RPMI7951 (cell line): ENCODE measurements at places on chromosomes 5 and 9. TPM values are rescaled to one million over a fixed set of nuclear protein-coding genes. Genes with fewer than 3 reads are reported as not detected.
A peak's percentile ranks its signal among the peaks of the same experiment; 100 is the strongest.

Gene FAM200C
- total RNA-seq: 7.4 and 8.3 TPM in 2 replicates

Gene CLTA
- 275 and 288 TPM in 2 replicates for total RNA-seq

Gene CDKN2B
- 8.3 and 9.5 TPM in 2 replicates for total RNA-seq

Gene FST
- 1.2 and 1.6 TPM in 2 replicates for total RNA-seq

Gene MYO10
- 16.5 and 17.2 TPM in 2 replicates for total RNA-seq

Gene GPR150
- 0.10 TPM in 1 of 2 replicates, not detected in the other for total RNA-seq

GRCh38 chr9:135567311-135567710, 5.8 kb downstream of the PAEP start:
- DNase-seq: no peak

- DNase-seq: no peak
These were observed 384 bp upstream of the MRPS2 start for GRCh38 chr9:135500071-135500524.

GRCh38 chr5:17816944-17817343, 182.7 kb downstream of the TAF11L14 start:
- no peak for DNase-seq

- no peak for DNase-seq
These were observed 128.3 kb downstream of the MLLT3 start for GRCh38 chr9:20494035-20494434.

GRCh38 chr9:21709464-21710058, 92.9 kb upstream of the MTAP start:
- DNase-seq: peak; percentile 54

DNA sequence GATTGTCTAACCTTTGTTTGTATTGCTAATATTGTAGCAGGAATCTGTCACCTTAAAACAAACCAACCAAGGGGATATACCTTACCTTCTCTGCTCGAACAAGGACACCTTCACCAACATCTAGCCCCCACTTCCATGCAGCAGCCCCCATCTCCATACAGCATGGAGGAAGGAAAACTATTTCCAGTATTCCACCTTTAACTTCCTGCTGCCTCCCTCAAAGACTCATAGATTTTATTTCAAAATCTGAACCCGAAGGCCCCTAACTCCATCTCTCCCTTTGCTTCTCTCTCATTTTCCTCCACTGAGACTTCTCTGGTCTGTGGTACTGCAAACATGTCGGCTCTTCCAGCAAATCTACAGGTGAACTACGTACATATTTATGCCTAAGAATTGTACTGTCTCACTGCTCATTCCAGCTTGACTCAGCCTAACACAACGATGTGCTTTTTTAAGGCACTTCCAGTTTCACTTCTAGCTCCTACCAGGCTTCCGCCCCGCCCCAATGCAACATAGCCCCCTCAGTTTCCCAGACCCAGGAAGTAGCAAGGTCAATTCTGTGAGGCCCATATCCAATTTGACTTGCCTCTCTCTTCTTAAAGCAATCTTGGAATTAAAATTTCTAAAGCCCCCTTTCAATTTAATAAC, 70.7 kb upstream of the RNF38 start:
- peak; percentile 79 for DNase-seq

GRCh38 chr9:101162231-101162630, 133.7 kb downstream of the PLPPR1 start:
- DNase-seq: no peak

GRCh38 chr9:108724652-108725051, 131.1 kb downstream of the ACTL7B start:
- no peak for DNase-seq

- DNase-seq: peak; percentile 49
These were observed 13.0 kb upstream of the ABLIM3 start for GRCh38 chr5:149128023-149128875.

GRCh38 chr5:59081693-59082092, 498.8 kb downstream of the RAB3C start:
- no peak for DNase-seq

- no peak for DNase-seq
These were observed 6.1 kb downstream of the CSNK1G3 start for GRCh38 chr5:123518111-123518510.

GRCh38 chr5:103262422-103262871, 3.9 kb downstream of the MACIR start:
- peak; percentile 24 for DNase-seq

GRCh38 chr9:125839317-125839716, 92.1 kb downstream of the PBX3 start:
- DNase-seq: no peak

GRCh38 chr5:177473443-177474001, at the start of gene DBN1:
Gene DBN1, minus strand, starts transcription at chr5:177473634. Its CDS starts 113 bp downstream, at chr5:177473521.
- peak; percentile 51 for DNase-seq

DNA sequence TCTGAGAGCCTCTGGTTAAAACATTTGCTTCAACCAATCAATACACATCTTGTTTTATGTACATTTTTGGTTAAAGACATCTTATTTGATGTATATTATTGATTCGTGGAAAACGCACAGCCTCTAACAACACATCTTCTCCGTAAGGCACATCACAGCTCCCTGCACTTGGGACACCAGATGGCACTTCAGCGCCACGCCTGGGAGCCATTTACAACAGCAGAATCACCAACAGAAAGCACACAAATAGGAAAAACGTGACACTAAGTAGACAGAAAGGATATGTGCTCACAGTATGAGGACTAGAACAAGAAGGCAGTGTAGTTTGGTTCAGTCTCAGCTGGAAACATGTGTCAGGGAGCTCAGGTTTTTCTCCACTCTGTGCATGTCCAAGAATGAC, 199.7 kb downstream of the ROR2 start:
- peak; percentile 20 for DNase-seq

GRCh38 chr9:6471231-6471850, 58.3 kb downstream of the UHRF2 start:
- no peak for DNase-seq

GRCh38 chr9:116944714-116945534, 257.8 kb downstream of the TRIM32 start:
- DNase-seq: no peak

- no peak for DNase-seq
These were observed 96.8 kb upstream of the MRPS30 start for GRCh38 chr5:44711901-44712300.

DNA sequence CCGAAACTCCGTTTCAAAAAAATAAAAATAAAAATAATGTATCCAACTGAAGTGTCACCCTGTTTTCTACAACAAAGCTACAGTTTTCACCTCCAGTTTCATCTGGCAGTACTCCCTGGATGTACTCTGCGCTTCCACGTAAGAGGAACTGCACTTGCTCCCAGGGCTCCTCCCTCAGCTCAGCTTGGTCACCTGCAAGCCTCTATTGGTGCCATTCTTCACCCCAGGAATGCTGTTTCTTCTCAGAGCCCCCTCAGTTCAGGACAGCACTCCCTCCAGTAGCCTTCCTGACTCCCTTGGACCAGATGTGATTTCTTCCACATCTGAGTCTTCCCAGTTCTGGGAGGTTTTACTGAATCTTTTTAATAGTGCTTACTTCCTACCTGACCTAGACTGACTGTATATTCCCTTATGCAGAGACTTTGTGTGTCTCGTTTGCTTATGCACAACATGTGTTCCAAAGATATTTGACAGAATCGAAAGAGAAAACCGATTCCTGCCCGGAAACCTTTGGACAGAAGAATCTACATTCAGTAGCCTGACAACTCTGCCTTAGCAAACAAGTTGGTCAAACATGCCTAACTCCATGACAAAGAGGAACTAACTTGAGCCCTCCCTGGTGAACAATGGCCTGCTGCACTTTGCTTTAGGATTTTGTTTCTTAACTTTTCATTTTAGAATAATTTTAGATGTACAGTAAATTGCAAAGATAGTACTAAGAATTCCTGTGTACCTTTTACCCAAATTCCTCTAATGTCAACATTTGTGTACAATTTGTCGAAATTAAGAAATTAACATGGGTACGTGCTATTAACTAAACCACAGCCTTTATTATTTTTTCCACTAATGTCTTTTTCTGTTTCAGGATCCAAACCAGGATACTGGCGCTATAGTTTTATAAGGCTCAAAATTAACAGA, 814 bp downstream of the CCDC125 start:
- no peak for DNase-seq

GRCh38 chr5:54548565-54548964, 31.0 kb downstream of the SNX18 start:
- DNase-seq: no peak

GRCh38 chr9:128026255-128026772, 40.8 kb downstream of the NAIF1 start:
- DNase-seq: no peak

DNA sequence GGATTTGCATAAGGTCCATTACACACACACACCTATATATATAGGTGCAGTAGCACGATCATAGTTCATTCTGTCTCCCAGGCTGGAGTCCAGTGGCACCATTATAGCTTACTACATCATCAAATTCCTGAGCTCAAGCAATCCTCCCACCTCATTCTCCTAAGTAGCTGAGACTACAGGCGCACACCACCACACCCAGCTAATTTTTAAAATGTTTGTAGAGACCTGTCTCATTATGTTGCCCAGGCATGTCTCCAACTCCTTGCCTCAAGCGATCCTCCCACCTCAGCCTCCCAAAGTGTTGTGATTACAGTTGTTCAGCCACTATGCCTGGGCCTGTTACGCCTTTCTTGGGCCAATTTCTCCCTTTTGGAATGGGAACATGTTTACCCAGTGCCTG, 39.7 kb downstream of the DNAJB5 start:
- DNase-seq: no peak

DNA sequence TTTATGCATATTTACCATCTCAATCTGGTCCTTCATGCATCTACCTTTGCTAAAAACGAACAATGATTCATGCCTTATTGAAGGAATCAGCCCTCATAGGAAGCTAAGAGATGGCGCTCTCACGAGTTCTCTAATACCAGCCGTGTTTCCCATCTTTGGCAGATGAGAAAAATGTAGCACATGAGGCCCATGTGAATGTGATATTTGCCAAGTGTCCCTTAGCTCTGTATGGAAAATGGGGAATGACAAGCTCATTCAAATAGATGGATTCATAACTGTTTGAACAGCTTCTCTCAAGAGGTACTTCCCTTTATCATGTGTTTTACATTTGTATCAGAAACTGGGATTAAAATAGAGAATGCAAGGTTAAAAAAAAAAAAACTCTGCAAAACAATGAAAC, 66.1 kb downstream of the TTC39B start:
- no peak for DNase-seq

DNA sequence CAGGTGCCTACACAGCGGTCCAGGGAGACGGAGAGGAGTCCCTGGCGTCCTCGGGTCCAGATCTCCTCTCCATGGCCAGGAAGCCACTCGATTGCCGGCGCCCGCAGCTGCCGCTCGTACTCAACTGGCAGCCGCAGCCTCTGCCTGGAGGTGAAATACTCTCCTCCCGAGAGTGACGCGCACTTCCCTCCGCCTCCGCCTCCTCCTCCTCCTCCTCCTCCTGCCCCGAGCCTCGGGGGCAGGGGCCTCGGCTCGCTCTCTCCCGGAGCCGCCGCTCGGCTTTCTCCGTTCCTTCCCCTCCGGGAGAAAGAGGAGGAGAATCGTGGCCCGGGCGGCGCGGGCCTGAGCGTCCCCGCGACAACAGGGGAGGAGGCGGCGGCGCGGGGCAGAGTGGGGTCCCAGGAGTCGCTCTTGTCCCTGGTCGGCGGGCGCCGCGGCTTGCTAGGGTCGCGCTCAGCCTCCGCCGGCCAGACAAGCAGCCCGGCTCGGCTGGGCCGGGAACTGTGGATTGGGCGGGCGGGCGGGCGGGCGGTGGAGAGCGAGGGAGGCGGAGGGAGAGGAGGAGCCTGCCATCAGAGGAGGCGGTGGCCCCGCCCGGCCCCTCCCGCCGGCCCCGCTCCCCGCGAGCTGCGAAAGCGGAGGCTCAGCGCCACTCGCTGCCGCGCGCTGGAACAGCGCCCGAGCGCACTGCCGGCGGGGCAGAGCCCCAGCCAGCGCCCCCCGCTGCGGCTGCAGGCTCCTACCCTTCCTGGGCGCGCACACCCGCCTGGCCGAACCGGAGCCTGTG, at the start of gene CEMIP2:
CEMIP2 (minus strand) TSS at position 126 of the 787 bp plus-strand sequence. CDS start 18,140 bp downstream, outside the sequence.
- peak; percentile 90 for DNase-seq

DNA sequence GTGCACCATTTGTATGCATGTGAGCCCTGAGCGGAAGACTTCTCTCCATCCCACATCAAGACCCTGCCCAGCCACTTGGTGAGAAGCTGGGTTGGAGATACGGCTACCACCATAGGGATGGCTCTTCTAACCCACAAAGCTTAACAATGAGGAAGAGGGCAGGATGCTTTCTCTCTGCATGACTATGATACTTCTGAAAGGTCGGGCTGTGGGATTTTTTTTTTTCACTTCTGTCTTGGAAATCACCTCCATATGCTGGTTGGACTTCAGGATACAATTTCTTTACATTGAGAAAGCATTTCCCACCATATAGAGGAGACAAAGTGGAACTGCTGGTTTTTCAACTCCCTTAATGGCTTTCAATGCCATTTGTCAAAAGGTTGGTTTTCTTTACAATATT, 30.5 kb downstream of the ZNF366 start:
- no peak for DNase-seq

DNA sequence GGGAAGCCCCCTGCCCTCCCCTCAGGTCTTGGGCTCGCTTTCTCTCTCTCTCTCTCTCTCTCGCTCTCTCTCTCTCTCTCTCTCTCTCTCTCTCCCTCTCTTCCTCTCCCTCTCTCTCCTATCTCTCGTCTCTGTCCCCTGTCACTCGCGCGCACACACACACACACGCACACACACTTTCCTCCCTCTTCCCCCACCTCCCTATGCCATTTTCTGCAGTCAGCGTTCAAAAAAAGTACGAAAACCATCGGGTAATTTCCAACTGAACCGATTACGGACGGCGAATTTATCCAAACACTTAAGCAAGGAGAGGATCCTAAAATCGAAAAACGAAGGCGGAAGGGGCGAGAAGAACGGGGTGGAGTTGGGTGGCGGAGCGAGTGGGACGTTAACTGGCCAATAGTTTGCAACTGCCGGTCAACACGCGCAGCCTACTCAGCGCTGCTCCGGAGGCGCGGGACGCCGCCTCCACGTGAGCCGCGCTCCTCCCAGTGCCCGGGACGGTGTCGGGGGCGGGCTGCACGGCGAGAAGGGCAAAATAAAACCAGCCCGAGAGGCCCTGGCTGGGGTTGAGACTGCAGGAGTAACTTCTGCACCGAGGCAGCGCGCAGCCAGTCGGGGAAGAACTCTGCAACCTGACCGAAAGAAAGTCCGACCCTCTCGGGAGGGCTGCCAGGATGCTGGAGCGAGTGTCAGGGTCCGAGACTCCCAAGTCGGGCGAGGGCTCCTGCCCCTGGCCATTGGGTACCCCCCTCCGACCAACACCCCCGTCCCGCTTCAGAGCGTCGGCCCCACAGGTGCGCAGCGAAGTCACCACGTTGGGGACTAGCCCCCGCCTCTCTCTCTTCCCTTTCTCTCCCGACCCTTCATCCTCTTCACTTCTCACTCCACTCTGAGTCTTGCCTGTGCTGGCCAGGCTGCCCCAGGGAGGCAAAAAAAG, 24.9 kb upstream of the ELAVL2 start:
- peak; percentile 11 for DNase-seq
